ENCODE measurements at places on chromosomes 6 and 20.

DNA sequence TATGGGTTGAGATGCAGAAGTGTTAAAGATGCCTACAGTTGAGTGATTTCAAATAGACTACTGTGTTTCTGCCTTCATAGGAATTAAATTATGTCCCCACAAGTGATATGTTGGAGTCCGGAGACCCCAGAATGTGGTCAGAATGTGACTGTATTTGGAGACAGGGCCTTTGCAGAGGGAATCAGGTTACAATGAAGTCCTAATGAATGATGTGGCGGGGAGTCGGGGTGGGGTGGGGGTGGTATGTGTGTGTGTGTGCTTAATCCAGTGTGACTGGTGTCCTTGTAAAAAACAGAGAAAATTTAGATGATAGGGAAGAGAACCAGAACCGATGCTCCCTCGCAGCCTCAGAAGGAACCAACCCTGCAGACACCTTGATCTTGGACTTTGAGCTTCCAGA, 448.2 kb downstream of the QKI start:
- DNase-seq, result no peak

GRCh38 chr20:58715801-58716475, 23.3 kb downstream of the NPEPL1 start:
- DNase-seq, result no peak

- no peak for DNase-seq
These were observed 106.7 kb downstream of the ADGRB3 start for GRCh38 chr6:68741501-68742386.

- no peak for DNase-seq
These were observed 3.2 kb downstream of the TXLNB start for GRCh38 chr6:139288496-139289040.

DNA sequence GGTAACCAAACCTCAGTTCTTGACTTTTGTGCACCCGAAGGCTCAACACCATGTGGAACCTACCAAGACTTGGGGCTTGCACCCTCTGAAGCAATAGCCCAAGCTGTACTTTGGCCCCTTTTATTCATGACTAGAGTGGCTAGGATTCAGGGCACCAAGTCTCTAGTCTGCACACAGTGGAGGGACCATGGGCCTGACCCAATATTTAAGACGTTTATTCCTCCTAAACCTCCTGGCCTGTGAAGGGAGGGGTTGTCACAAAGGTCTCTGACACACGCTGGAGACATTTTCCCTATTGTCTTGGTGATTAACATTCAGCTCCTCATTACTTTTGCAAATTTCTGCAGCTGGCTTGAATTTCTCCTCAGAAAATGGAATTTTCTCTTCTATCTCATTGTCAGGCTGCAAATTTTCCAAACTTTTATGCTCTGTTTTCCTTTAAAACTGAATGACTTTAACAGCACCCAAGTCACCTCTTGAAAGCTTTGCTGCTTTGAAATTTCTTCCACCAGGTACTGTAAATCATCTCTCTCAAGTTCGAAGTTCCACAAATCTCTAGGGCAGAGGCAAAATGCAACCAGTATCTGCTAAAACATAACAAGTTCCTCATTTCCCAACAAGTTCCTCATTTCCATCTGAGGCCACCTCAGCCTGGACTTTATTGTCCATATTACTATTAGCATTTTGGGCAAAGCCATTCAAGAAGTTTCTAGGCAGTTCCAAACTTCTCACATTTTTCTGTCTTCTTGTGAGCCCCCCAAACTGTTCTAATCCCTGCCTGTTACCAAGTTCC, 481.4 kb upstream of the BTBD3 start:
- no peak for DNase-seq

- DNase-seq, result no peak
These were observed 640.0 kb upstream of the GJE1 start for GRCh38 chr6:141492521-141493284.

DNA sequence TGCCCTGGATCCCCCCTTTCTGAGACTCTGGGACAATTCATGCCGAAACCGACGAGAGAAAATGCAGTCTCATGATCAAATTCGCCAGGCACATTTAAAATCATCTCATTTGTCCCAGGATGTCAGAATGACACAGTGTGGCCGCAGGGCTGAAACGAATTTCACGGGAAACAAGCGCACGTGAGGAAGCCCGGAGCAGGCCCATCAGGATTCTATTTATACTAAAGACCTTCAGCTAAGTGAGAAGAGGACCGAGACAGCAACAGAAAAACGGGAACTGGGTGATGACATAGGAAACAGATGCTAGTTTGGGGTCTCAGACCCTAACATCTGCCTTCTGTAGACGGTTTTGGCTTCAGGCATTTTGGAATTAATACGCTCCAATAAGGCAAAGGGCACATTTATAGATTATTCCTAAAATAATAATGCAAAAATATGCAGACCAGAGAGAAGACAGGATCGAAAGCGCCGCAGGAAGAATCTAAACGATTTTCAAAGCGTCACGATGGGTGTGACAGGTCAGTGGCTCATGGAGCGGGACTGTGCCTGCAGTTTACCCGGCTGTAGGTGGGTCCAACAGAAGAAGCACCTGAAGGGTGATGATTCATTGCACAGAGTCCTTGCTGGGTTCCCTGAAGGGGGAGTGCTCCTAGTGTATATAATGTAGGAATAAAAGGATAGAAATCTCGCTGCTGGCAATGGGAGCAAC, 80.8 kb upstream of the MPC1 start:
- DNase-seq, result peak; percentile 23

DNA sequence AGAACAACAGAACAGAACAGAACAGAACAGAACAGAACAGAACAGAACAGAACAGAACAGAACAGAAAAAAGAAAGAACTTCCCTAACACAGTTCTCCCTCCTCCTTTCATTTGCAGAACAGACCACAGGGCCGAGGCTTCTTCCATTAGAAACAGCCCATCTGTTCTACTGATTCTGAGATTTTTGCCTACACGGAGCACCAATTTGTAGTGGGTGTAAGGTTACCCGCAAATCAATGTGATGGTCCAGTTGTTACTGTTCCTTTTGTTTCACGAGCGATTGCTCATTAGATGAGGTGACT, 734 bp upstream of the OGFRL1 start:
- no peak for DNase-seq

DNA sequence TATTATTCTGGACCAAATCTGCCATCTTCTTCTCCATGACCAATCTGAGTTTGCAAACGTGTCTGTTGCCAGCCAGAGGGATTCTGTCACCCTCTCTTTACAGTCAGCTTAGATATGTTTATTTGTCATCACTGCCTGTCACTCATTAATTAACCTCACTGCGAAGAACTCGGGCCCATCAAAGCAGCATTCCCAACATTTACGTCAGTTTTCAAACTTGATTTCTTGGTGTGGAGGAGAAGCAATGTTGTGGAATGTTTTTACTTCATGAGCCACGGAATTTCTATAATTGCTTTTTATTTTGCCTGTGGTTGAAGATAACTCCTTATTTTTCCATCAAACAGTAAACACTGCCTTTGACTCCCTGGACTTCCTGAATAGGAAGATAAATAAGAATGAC, 91.8 kb upstream of the CNKSR3 start:
- DNase-seq, result no peak

DNA sequence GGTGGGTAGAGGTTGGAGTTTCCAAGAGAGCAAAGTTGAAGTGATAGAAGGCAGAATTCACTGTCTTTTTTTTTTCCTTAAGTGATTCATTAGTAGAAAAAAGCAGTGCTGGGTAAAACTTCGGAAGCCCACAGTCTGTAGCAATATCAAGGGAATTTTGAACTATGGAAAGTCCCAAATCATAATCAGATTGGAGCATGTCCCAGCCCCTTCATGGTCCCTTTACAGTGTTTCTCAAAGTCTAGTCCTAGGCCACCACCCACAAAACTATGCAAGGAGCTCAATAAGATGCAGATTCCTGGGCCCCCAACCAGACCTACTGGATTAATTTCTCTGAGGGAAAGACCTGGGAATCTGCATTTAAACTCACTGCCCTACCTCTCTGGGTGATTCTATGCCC, 22.6 kb downstream of the NEDD9 start:
- no peak for DNase-seq

DNA sequence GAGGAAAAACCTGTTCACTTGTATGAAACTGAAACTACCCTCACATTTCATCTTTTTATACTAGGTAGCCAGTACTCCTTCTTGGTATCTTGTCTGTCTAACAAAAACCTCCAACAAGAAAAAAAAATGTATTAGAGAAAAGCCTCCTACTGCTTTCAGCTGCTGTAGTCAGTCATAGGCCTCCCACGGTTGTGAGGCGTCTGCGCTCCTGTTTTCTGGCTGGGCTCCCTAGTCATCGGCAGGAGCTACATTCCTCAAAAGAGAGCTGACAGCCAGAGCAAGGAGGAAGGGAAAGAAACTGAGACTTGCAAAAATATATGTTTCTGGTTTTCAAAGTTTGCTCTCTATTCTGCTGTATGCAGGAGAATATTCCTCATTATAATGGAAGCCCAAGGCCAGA, 517.0 kb downstream of the LMBRD1 start:
- DNase-seq, result no peak

- peak; percentile 19 for DNase-seq
These were observed 31.1 kb downstream of the PLG start for GRCh38 chr6:160733050-160733646.

DNA sequence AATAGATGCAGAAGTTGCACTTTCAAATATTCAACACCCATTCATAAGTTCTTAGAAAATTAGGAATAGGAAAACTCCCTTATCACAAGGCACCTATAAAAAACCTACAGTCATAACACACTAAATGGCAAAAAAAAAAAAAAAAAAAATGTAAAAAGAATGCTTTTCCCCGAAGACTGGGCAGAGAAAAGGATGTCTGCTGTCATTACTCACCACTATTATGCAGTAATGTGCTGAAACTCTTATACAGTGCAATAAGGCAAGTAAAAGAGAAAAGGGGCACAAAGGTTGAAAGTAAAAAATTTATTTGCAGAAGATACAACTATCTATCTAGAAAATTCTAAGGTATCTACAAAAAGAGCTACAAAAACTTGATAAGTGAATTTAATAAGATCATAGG, 607.8 kb upstream of the ARID1B start:
- no peak for DNase-seq

DNA sequence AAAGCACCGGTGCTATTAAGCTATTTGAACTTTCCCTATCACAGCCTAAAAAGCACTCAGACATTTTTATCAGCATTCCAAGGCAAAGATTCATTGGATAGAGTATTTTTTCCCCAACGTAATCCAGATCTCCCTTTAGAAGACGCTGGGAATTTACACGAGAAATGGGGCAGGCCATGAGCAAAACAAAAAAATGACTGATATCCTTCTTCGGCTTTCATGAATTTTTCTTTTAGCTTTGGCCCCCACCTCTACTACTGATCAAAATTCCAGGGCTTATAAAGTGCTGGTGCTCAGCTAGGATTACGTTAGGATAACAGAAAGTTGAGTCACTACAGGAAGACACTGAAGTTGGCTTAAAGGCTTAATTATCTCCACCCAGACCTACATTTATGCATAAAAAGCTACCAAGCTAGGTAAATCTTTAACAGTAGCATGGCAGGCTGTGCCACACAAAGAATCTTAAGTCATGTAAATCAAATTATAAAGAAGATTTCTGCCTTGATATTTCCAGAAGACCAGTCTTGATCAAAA, 418.5 kb upstream of the BTBD3 start:
- DNase-seq, result no peak

DNA sequence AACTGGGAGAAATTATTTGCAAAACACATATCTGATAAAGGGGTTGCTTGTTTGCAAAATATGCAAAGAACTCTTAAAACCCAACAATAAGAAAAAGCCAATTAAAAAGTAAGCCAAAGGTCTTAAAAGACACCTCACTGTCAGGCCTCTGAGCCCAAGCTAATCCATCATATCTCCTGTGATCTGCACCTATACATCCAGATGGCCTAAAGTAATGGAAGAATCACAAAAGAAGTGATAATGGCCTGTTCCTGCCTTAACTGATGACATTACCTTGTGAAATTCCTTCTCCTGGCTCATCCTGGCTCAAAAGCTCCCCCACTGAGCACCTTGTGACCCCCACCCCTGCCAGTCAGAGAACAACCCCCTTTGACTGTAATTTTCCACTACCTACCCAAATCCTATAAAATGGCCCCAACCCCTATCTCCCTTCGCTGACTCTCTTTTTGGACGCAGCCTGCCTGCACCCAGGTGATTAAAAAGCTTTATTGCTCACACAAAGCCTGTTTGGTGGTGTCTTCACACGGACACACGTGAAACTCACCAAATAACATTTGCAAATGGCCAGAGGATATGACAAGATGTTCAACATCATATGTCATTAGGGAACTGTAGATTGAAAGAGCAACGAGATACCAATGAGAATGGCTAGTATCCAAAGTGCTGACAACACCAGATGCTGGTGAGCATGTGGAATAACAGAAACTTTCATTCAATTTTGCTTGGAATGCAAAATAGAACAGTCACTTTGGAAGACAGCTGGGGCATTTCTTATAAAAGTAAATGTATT, 565.0 kb upstream of the ADGRB3 start:
- DNase-seq, result no peak

DNA sequence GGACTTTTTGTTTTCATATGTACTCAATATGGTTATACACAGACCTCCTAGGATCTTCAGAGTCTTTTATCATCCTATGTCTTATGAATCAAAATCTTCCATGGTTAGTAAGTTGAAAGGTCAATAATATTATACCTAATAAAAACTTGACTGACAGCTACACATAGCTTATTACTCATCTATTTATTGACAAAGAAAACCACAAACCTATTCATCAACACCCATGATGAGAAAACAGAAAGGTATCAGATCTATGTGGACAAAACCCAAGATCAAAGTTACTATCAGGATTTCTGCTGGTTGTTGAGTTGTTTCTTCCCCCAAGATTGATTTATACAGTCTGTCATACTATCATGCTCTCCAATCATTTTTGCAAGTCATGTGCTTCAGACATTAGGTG, 460.1 kb upstream of the MANEA start:
- DNase-seq, result no peak

GRCh38 chr6:9606435-9607134, 808.3 kb downstream of the TFAP2A start:
- no peak for DNase-seq
